IPS DF 19.7 (cell line): ENCODE measurements at places on chromosomes 2 and 18.

DNA sequence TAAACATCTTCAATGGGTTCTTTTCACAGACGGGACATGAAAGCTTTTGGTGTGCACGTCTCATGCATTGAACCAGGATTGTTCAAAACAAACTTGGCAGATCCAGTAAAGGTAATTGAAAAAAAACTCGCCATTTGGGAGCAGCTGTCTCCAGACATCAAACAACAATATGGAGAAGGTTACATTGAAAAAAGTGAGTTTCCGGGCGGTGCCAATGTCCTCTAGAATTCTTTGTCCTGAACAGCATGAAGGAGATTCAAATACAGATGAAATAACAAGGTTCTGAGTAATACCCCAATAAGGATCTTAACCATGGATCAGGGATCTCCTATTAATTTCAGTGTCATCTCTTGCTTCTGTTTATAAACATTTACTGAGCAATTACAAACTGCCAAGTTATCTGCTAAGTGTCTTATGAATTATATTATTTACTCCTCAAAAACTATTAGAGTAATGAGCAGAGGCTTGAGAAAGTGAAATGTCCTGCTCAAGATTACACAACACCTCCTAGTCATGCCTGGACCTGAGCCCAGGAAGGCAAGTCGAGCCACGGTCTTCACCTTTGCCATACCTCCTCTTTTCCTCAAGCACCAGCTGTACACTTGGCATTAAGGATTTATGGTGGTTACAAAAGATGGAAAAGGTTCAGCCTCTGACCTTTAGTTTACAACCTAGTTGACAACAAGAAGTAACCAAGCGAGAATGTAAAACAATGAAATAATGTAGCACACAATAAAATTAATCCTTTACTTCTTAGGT lies 22.6 kb downstream of the DHRS9 start:
- DNase-seq, result no peak

- no peak for DNase-seq
Observed at GRCh38 chr2:79612999-79613398, 100.1 kb downstream of the CTNNA2 start.

- no peak for DNase-seq
Observed at GRCh38 chr18:23115683-23116096, 19.6 kb upstream of the CABLES1 start.

- DNase-seq, result no peak
Observed at GRCh38 chr18:79064228-79064627, 5.0 kb upstream of the ATP9B start.

DNA sequence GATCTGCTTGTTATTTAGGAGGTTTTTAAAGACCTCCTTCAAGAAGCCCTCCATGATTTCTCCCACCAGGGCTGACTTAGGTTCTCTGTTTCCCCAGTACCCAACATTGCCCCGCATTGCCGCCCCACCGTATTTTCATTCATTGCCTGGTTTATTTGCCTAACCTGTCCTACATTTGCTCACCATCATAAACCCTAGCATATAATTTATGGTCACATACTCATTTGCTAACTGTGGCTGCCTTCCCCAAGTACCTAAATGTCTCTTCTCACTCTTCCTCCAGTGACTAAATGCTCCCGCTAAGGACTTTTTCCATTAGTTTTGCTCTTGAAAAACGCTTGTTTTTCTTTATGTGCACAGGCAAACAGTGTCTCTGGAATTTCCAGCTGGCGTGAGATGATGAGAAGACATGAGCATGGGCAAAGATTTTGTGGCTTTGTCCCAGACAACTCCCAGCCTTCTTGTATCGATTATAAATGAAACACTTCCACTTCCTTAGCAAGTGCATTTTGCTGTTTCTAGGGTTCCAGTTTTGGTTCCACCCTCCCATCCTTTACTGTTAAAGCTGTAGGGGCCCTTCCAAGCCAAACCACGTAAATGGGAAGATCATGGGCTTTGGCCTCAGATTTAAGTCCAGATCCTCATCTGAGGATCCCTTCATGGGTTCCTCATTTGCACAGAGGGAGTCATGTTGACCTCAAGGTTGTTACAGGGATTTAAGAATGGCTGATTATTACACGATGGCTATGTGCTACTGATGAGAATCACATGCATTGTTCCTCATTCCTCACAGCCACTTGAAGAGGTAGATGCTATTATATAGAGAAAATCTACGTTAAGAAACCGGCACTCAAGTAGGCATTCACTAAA lies 21.0 kb upstream of the ARMC9 start:
- no peak for DNase-seq

DNA sequence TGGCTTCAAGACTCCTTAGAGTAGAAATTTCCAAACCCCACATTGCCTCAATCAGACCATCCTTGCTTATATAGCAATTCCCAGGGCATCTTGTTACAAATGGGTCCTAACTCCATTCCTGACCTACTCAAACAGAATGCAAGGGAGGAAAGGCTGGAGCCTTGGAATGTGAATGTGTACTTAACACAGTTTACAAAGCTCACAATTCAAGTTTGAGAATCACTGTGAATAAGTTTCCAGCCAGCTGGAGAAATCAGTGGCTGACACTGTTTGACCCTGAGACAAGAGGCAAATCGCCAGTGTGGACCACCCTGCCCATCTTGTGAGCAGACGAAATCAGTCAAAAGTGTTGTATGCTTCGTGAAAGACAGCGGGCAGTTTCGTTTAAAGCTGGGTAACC lies 65.5 kb downstream of the SOWAHC start:
- DNase-seq, result no peak

DNA sequence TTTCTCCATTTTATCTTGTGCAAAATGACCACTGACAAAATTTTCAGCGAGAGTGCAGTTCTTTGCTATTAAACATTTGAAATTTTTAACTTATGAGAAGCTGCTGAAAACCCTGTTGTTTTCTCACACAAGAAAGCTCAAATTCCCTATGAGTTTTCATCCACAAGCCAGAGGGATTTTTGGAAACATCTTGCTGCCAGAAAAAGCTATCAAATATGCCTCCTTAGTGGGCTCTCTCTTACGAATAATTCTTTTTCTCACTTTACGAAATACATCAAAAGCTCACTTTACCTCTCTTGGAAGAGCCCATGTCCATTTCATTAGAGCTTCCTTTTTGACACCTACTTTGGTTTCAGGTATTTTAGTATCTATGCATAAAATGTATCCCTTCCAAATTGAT lies 202.9 kb downstream of the KCNH7 start:
- no peak for DNase-seq

DNA sequence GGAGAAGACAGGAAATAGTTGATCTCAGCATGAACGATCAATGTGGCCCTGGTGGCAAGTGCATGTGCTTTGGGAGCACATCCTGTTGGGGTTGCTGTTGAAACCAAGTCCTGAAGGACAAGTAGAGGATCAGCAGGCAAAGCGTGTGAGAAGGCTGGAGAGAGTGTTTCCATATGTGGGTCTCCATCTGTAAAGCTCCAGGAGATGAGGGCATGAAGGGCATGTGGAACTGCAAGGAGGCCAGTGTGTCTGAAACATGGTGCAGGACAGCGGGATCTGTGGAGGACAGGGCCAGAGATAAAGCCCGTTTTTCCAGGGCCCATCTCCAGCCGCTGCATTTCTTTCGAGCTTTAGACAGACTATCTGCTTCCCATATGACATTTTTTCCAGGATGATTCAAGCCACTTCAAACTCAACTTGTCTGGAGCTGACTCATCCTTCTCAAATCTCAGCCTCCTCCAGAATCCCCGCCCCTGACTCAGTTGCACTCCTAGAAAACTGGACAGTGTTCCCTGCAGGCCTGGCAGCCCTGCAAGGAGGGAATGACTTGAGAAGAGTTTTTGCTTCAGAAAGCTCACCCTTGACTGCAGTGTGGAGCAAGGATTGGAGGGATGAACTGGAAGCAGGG lies 226.1 kb downstream of the VAPA start:
- DNase-seq, result no peak

GRCh38 chr18:23970161-23971096 lies 44.1 kb upstream of the TTC39C start:
- DNase-seq, result no peak
